ENCODE measurements at places on chromosomes 13 and 19.

- no peak for DNase-seq
These were observed 836.4 kb downstream of the SLITRK6 start for GRCh38 chr13:84962849-84963248.

GRCh38 chr13:110114316-110114715 is 192.6 kb downstream of the COL4A1 start:
- DNase-seq = no peak

GRCh38 chr19:19459073-19459472 is 53.6 kb downstream of the GATAD2A start:
- no peak for DNase-seq

DNA sequence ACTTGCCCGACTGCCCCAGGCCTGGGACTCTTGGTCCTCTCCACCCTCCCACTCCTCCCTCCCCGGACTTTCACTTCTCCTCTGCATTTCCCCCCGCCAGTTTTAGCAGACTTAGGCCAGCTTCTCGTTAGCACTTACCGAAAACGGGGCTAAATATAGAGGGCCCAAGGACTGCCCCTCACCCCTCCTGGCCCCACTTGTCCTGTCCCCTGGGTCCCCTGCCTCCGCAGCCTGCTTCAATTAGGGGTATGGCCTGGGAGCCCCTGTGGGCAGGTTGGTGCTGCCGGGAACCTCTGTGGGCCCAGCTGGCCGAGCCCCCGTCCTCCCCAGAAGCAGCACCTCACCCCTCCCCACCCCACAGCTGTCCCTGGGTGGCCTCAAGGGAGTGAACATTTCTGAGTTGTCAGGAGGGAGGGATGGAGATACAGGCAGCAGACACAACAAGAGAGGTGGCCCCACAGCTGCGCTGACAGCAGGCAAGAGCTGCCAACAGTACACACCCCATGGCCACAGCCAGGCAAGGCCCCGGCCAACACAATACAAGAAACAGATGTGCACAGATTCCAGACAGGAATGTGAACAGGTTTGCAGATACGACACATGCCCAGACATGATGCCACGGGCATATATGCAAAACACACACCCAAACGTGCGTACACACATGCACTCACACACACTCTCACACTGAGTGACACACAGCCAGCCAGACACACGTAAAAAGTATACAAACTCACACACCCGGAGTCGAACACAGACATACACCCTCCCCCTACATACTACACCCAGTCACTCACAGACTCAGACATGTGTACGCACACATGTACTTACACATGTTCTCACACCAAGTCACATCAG is 2.6 kb downstream of the POU2F2 start:
- no peak for DNase-seq

GRCh38 chr13:77300176-77301037 is 26.5 kb downstream of the MYCBP2 start:
- no peak for DNase-seq

DNA sequence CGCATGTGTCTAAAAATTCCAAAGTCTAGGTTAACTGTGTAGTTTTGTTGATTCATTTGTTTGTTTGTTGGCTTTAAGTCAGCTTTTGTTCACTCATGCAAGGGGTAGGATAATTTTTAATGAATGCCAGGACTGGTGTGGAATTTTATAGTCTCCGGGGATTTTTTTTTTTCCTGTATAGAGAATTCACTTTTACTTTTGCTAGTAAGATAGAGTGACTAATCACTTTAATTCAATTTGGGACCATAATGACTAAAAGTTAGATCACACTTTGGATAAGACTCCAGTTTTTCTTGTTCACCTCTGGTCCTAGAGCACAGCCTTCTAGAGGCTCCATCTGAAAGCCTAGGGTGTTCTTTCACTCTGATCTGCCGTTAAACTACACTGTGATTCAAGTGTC is 1690.0 kb downstream of the PCDH9 start:
- DNase-seq = no peak

DNA sequence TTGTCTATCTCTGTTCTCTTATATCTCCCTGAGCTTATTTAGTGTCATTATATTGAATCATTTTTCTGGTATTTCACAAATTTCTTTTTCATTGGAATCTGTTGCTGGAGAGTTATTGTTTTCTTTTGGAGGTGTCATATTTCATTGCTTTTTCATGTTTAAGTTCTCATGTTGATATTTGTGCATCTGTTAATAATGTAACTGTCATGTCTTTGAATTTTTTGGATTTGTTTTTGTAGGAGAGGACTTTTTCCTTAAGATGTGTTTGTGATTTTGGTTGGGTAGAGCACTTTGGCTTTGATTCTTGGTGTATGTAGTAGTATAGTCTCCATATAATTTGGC is 64.0 kb downstream of the DNAJC3 start:
- no peak for DNase-seq

DNA sequence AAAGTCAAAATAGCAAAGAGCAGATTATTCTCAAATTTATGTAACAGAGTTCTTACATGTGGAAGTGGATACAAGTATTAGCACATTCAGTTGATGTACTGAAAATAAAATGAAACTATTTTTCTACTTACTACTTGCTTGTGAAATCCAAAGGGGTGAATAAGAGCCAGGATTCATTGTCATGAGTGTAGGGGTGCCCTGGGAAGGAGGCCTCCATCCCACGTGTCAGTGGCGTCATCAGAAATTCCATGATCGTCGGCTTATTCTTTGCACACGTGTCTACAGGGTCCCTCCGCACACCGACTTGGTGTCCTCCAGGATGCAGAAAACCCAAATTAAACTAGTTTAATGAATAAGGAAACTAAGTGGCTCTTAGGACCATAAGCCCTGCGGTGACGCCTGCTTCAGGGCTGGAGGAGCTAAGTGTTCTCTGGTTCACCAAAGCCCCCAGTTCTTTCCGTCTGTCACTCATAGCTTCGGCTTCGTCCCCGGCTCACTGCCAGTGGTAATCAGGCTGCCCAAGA is 55.5 kb downstream of the IRS2 start:
- DNase-seq = no peak

DNA sequence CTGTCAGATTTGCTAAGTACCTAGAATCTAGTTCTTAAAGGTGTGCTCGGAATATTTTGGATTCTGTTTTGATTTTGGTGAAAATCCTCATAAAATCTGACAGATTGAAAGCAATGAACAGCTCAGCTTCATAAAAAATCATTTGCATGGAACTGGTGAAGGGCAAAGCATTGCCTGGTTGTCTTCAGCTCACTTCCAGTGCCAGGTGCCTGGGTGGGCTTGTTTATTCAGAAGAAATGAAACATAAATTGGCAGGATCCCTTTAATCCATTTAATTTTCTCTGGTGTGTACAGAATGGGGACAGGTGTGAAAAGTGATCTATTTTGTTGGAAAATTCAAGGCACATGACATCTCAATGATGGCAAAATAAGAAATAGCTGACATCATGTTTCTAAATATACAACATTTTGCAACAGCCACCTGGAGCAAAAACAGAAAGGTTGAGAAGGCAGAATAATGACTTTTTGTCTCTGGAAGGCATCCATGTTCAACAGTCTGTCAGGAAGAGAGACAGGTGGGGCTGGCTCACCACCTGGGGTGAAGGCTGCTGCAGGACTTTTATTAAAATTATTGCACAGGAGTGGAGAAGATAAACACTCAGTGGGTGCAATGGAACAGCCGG is 52.2 kb downstream of the RFC3 start:
- DNase-seq = peak; percentile 80

- DNase-seq = no peak
These were observed 9.6 kb upstream of the NOTCH3 start for GRCh38 chr19:15210323-15210781.

DNA sequence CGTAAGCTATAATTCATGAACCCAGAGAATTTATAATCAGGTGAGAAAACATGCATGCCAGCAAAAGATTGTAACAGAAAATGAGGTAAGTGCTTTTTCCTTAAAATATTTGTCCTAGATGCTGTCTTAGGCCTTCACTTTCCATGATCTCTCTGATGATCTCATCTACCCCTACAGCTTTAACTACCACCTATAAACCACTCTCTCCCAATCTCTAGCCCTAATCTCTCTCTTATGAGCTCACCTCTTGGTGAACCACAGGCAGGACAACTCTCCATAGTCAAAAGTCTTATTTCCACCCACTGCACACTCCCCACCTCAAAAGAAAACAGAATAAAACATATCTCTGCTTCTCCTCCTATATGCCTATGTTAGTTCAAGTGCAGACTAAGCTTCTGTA is 137.1 kb downstream of the SLC7A1 start:
- DNase-seq = no peak

GRCh38 chr19:55693336-55693974 is 18.4 kb downstream of the EPN1 start:
- no peak for DNase-seq

DNA sequence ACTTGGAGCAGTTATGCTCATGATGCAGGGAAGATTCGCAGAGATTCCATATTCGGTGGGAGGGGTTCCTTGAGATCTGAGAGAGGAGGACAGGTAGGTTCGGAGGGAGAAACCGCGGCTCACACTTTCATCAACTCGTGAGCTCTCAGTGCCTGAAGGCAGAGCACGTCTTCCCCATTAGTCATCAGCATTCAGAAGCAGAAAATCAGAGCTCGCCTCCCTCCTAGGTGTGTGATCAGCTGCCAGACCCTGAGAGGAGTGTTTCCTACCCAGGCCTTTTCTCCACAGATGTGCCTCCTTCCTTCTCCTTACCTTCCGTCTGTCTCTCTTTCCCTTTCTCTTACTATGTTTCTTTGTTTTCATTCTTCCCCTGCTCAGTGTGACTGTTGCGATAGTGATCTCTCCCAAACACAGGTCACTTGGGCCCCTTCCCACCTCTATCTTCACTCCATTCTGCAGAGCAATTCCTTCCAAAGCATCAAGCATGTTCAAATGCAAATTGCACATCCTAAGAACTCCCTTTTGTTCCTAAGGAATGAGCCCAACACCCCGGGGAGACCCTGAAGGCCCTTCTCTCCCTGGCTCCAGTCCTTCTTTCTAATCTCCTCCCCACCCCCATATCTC is 389.5 kb downstream of the UQCRFS1 start:
- DNase-seq = no peak

GRCh38 chr13:95508996-95509395 is 43.5 kb upstream of the CLDN10 start:
- DNase-seq = no peak

DNA sequence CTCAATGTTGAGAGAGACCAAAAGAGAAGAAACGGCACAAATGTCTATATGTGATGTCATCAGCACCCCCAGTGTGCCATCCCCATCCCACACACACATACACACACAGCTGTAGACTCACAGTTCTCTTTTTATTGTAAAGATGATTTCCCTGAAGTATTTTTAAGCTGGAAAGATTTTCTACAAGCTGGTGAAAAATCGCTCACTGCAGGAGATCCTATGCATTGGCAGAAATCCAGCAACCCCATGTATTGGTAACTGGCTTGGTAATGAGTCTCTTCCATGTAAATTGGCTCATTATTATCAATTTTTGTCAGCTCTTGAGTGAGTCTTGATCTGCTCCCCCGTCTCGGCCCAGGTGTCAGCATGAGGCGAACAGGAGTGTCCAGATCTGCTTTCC is 107.1 kb upstream of the UQCRFS1 start:
- DNase-seq = no peak

- DNase-seq = no peak
These were observed 595.5 kb downstream of the TBC1D4 start for GRCh38 chr13:74886502-74886901.

- DNase-seq = no peak
These were observed 20.3 kb downstream of the WDR88 start for GRCh38 chr19:33152176-33152575.

DNA sequence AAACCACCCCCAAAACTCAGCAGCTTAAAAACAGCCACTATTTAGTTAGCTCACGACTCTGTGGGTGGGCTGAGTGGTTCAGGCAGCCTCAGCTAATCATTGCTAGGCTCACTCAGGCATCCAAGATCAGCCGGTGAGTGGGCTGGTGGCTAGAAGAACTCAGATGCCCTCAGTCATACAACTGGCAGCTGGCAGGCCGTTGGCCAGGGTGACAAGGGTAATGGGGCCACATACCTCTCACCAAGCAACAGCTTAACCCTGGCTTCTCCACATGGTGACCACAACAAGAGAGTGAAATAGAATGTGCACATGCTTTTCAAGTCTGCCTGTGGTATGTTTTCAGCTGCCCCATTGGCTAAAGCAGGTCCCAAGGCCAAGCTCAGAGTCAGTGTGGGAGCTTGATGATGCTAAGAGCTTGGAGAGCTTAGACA is 435.4 kb upstream of the TSHZ3 start:
- no peak for DNase-seq

DNA sequence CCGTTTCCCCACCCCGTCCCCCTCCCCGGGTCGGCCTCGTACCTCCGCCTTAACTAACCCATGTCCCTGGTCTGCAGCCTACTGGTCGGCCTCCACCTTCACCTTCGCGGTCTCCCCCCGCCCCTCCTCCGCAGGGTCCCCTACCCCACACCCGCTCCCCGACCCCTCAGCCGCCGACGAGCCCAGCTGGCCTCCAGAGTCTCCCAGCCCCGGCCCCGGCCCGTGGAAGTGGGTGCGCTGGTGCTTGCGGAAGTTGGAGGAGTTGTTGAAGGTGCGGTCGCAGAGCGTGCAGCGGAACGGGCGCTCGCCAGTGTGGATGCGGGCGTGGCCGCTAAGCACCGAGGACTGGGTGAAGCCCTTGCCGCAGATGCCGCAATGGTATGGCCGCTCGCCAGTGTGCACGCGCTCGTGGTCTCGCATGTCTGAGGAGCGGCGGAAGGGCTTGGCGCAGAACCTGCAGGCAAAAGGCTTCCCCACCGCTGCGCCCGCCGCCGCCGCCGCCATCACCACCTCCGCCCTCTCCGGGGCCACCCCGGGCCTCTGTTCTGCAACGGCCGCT is 2.6 kb downstream of the ZNF784 start:
- DNase-seq = no peak

DNA sequence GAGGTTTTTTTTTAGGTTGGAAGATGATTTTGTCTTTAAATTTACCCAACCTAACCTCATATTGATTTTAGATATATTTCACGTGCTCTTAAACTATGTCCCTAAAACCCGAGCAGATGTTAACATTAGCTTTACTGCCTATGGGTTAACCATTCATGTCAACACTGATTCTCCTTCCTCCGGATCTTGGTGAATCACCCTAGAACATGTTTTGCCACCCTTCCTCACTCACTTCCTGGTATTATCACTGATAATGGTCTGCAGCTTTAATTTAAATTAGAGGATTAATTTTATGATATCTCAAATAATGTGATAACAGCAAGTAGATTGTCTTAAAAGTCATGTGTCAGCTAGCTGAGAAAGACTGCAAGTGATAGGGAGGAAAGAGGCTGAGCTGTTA is 31.9 kb downstream of the HTR2A start:
- no peak for DNase-seq

Measured in NCI-H1092 treated with DMSO at 0.1 percent for 48 hours (cell line).